NCI-H1092 (cell line): ENCODE measurements at places on chromosomes 12 and 14.

DNA sequence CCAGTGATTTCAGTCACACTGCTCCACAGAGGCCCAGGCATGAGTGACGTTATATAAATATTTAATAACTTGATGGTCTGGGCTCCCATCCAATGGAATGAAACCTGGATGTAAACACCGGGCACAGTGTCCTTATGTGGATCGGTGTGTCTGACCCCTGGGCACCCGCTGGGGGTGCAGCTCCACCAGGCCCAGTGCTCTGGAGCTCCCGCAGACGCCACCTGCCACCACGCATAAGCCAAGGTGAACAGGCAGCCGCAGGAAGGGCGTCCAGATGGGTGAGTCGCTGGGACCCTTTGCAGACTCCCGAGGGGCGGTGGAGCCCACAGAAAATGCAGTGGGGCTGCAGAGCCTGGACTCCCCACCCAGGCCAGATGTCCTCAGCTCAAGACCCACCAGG is 121.6 kb downstream of the SCARB1 start:
- peak; percentile 28 for DNase-seq

GRCh38 chr12:59316938-59317337 is 278.9 kb upstream of the SLC16A7 start:
- no peak for DNase-seq

- DNase-seq: no peak
Measured at GRCh38 chr12:114721266-114721665, 37.3 kb upstream of the TBX3 start.

DNA sequence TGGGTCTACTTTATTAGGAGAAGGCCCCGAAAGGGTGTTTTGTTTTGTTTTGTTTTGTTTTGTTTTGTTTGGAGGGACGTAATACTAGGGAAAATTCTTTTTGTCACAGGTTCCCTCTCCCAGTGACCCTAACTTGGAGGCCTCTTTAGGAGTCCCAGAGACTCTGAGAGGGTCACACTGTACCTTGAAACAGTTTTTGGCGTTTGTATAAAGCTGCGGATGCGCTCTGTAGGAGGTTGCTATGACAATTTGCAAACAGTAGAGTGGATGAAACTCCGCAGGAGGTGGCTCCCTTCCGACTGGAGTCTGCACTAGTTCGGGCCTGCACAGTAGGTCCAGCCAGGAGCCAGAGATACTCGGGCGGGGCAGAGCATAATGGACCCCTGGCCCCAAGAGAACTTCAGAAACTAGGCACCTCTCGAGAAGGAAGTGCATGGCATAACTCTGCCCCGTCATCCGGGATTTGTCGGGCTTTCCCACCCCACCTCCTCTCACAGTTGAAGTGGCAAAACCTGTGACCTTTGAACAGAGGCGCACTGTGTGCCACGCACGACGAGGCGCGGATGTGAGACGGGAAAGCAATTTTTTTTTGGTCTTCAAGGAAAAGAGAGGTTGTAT is 1.3 kb upstream of the DYRK2 start:
- no peak for DNase-seq

DNA sequence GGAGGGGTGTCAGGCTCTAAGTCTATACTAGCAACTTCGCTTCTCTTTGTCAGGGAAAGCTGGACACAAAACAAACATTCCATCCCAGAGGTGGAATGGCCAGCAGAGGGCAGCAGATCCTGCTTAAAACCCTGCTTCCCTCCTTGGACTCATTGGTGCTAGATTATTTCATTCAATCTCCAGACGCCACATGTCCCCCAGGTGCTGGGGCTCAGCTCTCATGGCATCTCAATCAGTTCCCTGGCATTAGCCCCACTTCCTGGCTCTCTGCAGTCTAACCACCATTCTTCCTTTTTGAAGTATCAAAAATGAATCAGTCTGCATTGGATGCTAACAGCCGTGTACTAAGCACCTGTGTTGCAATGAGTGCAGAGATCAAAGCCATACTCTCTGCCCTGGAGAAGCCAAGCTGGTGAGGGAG is 8.1 kb upstream of the PPP1R1A start:
- DNase-seq: peak; percentile 74

DNA sequence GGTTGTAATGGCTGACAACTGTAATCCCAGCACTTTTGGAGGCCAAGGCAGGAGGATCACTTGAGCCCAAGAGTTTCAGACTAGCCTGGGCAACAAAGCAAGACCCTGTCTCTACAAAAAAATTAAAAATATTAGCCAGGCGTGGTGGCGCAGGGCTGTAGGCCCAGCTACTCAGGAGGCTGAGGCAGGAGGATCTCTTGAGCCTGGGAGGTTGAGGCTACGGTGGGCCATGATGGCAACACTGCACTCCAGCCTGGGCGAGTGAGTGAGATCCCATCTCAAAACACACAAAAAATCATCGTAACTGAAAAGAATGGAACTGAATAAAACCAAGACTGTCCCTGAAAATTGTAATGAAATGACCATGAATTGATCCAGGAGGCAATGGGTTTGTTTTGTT is 6.1 kb downstream of the CAMKK2 start:
- DNase-seq: no peak

DNA sequence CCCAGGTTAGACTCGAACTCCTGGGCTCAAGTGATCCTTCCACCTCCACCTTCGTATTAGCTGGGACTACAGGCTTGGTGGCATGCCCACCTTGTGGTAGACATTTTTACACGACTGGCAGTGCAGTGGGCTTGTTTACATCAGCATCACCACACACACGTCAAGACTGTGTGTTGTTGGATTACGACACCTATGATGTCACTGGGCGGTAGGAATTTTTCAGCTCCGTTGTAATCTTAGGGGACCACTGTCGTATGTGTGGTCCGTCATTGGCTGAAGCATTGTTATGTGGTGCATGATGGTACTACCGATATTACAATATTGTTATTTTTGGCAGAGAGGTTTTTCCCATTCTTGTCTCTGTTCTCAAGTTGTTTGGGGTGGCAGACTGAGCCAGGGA is 50.7 kb downstream of the TSPAN9 start:
- DNase-seq: no peak

DNA sequence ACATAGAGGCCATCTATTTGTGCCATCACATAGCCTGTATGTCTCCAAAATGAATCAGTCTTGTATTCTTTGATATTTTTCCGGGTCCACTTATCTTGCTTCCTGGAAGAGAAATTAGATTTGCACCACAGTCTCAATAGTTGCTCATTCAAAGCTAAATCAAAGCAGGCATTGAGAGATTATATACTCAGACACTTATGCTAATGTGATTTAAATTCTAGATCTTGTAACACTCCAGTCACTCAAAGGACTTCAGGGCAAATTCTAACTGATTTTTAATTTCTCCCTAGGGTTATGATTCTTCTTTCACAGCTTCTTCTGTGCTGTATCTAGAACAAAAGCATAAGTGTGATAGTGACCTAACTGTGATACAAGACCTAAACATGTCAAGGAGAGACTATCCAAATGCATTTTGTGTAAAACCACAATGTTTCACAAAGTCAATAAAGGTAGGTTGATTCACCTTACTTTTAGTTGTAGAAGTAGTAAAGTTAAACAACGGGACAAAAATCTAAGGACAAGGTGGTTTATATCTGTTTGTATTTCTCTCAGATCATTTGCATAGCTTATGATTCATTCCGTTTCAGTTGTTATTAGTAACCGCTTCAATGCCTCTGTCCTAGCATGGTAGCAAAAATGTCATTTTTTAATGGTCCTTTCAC is 26.8 kb downstream of the PLBD1 start:
- no peak for DNase-seq

DNA sequence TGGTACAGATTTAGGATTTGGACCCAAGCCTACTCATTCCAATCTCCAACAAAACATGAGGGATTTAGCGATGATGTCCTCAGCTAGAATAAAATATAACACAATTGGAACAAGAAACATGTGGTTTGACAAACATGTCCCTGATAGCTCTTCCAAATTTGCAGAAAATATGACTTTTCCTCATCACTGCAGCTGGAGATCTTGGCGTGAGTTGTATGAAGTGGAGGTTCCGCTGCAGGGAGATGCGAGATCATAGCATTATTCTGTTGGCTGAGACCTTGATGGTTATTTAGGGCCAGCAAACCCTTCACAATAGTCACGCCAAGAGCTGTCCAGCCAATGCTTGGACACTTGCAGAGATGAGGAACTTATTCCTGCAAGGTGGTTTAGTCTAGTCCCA is 413.4 kb upstream of the TBX3 start:
- no peak for DNase-seq

DNA sequence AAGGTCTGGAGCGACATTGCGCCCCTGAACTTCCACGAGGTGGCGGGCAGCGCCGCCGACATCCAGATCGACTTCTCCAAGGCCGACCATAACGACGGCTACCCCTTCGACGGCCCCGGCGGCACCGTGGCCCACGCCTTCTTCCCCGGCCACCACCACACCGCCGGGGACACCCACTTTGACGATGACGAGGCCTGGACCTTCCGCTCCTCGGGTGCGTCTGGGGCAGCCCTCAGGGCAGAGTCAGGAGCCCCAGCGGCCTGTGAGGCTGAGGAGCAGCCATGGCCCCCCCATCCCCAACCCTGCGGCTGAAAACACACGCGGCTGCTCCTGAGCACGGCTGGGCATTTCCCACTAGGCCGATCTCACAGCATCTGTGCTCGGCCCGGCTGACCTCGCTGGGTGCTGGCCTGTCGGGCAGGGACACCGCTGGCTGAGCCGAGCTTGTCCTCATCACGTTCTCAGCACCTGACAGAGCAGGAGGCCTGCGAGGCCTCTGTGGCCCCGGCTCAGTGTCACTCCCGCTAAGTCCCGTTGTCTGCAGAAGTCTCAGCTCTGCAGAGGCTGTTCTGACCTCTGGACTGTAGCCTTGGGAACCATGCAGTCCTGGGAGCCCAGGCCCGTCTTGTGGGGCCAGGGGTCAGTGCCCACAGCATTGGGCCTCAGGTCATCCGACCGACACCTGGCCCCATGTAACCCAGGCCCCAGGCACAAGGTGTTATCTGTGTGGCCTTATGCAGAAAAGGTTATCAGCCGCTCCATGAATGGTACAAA is 12.6 kb downstream of the MMP17 start:
- no peak for DNase-seq

- peak; percentile 91 for DNase-seq
Measured at GRCh38 chr12:124754949-124755800, 108.5 kb downstream of the SCARB1 start.

DNA sequence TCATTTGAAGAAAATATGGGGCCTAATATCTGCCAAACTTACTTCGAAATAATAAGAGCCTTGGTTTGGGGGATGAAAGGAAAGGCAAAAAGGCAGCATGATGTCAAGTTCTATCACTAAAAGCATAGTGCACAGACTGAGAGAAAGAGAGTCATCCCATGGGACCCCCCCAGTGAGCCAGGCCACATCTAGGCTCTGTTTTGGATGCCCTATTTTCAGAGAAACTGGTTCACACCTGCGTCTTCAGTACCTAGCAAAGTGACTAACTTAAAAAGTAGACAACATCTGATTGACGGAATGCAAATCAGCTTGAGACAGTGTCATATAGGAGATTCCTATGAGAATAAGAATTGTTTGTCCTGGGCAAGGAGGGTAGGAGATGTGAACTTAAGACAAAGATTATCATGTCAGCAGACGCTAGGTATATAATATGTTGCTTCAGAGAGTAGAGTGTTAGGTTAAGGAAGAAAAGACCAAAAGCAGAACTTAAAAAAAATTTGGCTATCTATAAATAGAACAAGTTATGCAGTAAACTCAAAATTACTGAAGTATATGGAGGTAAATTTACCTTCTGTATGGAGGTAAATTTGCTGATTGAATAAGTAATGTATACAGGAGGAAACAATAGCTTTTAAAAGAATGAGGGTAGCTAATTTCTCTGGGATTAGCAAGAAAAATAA is 148.2 kb downstream of the SLC41A2 start:
- no peak for DNase-seq

- no peak for DNase-seq
Measured at GRCh38 chr14:85622106-85622505, 92.2 kb downstream of the FLRT2 start.

DNA sequence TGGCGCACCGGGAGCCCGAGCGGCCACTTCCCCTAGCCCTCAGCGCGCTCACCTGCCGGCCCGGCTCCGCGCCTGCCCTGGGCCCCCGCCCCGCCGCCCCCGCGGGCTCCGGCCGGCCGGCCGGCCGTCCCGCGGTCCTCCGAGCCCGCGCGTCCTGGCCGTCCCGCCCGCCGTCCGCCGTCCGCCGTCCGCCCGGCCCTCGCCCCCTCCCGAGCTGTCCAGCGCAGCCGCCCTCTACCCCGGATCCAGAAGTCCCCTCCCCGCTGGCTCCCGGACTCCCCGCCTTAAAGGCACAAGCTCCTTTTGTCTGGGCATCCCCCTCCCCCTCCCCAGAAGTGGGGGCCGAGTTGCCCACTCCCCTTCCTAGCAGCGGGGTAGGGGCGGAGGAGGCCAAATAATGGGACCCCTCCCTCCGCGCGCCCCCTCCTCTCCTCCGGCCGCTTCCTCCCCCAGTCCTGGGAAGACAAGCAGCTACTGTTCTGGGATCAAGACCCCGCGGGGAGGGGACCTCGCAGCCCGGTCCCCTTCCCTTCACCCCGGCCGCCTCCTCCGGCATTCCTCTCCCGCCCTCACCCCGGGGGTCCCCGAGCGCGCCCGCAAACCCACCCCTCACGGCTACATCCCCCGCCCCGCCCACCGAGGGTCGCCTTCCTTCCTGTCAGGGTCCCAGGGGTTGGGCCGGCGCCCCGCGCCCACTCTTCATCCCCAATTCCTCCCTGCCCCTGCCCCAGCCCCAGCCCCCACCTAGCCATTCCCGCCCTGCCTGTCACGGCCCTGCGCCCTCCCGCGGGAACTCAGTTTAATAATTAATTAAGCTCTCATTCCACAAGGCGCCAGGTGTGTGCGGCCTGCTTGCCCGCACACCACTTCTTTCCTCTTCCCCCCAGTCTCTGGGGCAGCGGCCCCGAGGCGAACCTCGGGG is at the start of gene ADCY6:
ADCY6 (minus strand) TSS at position 236 of the 922 bp plus-strand sequence. CDS start 5,655 bp downstream, outside the sequence.
- peak; percentile 5 for DNase-seq

DNA sequence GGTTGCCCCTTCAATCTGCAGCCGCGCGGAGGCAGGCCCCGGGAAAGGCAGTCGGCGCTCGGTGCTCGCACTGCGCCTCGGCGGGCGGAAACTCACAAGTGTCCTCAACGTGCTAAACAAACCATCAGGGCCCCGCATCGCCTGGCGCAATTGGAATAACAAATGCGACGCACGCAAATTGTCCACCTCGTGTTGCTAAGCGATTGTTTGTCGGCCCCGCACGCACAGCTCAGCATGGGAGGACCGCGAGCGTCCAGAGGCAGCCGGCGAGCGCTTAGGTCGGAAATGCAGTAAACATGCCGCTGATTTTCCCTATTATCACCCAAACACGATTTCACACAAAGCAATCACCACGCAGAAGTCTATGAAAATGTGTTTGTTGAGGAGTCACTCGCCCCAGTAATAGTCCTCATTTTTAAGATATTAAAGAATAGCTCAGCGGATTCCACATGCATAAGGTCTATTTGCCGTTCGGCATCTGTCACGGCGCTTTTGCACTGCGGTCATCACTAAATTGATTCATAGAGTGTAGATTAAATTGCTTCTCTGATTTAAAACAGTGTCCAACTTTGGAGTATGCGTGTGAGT is 3.2 kb upstream of the GSC start:
- peak; percentile 12 for DNase-seq

- no peak for DNase-seq
Measured at GRCh38 chr14:72404998-72405397, 472.8 kb downstream of the RGS6 start.

GRCh38 chr14:53399057-53399456 is 245.9 kb upstream of the DDHD1 start:
- no peak for DNase-seq

- DNase-seq: no peak
Measured at GRCh38 chr12:5794156-5794555, 150.9 kb downstream of the ANO2 start.

- no peak for DNase-seq
Measured at GRCh38 chr14:65226824-65227604, 124.7 kb upstream of the MAX start.

GRCh38 chr14:95256002-95256775 is 63.5 kb downstream of the CLMN start:
- peak; percentile 46 for DNase-seq

- no peak for DNase-seq
Measured at GRCh38 chr12:68012712-68013111, 23.5 kb downstream of the IFNG-AS1 start.
